ENCODE measurements at places on chromosomes 7 and 10.
A peak's percentile ranks its signal among the peaks of the same experiment; 100 is the strongest.

DNA sequence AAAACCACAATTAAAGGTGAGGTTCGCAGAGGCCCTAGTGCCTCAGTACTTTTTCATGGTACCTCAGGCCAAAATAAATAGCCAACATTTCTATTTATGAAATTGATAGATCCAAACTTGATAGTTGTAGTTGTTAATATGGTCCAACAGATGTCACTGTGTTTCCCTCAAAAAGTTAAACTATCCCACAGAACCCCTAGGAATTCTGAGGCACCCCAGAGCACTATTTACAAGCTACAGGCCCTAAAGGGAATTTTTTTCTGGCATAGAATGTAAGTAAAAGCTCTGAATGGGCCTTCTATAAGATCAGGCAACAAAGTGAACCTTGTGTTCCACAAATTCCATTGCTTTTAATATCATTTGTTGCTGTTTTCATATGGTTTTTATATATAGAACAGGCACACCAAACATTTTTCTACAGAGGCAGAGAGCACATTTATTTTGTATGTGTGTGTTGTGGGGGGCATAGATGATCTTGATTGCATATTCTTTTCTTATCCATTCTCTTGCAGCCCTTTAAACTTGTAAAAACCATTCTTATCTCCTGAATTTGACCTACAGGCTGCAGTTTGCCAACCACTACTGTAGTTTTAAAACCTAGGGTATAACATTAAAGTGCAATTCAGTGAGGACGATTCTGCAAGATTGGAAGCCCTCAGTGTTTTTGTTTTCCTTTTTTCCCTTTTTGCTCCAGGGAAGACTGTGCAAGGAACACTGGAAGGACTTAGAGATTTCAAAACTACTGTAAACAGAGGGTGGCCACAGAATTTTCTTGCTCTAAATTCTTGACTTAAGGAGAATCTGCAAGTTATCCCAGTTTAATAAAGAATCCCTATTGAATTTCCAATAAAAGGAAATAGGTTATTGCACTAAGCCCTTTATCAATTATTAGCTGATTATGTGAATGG lies 3.5 kb upstream of the ARL4A start:
- no peaks in the 10 kb centered on the region for H3K27me3 ChIP-seq
- H3K4me3 ChIP-seq = no peak overlapping the region
- H3K27ac ChIP-seq = peak overlapping the region; percentile 64
- DNase-seq = no peak
- H3K4me1 ChIP-seq = peaks cover 17% of the 10 kb centered on the region

- no peak for DNase-seq
- H3K27ac ChIP-seq = no peak overlapping the region
- H3K27me3 ChIP-seq = peaks cover 45% of the 10 kb centered on the region
- H3K4me3 ChIP-seq = no peak overlapping the region
- no peaks in the 10 kb centered on the region for H3K4me1 ChIP-seq
- H3K36me3 ChIP-seq = peaks cover 7% of the 10 kb centered on the region
Observed at GRCh38 chr7:1794888-1795542, 124.9 kb downstream of the ELFN1 start.

- H3K36me3 ChIP-seq = no peaks in the 10 kb centered on the region
- no peak for DNase-seq
- no peak overlapping the region for H3K4me3 ChIP-seq
- no peak overlapping the region for H3K27ac ChIP-seq
- H3K4me1 ChIP-seq = no peaks in the 10 kb centered on the region
- peaks cover 61% of the 10 kb centered on the region for H3K27me3 ChIP-seq
Observed at GRCh38 chr7:121003986-121004685, 15.6 kb downstream of the CPED1 start.

DNA sequence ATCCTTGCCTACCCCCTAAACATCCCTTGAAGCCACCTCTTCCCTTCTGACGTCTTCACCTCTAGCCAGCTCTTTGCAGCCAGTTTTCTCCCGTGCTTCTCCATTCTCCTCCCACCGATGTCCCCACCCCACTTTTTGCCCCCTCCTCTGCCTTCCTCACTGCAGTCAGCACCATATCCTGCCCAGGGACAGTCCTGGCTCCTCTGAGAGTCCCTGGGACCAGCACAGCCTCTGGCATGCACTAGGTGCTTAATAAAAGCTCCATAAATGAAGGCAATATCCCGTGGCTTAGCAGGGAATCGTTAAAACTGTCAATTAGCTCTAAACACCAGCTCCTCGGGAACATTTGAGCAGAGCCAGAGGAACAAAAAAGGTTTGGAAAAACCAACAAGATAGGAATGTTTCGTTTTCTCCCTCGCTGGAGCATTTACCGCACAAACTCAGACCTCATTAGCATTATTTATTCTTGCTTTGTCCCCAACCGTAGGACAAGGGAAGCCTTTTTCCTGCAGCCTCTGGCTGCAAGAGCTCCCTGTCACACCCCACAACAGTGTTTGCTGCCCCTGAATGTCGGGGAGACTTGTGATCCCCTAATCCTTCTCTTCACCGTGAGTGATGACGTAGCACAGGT lies 16.1 kb downstream of the MYL10 start:
- H3K27ac ChIP-seq = no peak overlapping the region
- H3K27me3 ChIP-seq = peaks cover 60% of the 10 kb centered on the region
- no peak for DNase-seq
- no peaks in the 10 kb centered on the region for H3K36me3 ChIP-seq
- no peak overlapping the region for H3K4me3 ChIP-seq

- no peak overlapping the region for H3K27ac ChIP-seq
- no peaks in the 10 kb centered on the region for H3K4me1 ChIP-seq
- no peaks in the 10 kb centered on the region for H3K27me3 ChIP-seq
Observed at GRCh38 chr7:107232568-107233090, 63.8 kb downstream of the HBP1 start.

- no peak for DNase-seq
- no peaks in the 10 kb centered on the region for H3K36me3 ChIP-seq
- peaks cover 11% of the 10 kb centered on the region for H3K27me3 ChIP-seq
- no peak overlapping the region for H3K27ac ChIP-seq
Observed at GRCh38 chr10:95377950-95378349, 87.1 kb upstream of the PDLIM1 start.

DNA sequence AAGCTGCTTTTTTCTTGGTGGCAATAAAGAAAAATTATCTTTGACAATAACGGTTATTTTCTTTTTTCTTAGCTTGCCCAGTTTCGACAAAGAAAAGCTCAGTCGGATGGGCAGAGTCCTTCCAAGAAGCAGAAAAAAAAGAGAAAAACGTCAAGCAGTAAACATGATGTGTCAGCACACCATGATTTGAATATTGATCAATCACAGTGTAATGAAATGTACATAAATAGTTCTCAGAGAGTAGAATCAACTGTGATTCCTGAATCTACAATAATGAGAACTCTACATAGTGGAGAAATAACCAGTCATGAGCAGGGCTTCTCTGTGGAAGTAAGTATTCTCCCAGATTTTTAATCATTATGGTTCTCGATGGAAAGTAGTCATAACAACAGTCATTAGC lies 33.0 kb downstream of the AKAP9 start:
- H3K4me1 ChIP-seq = peaks cover 20% of the 10 kb centered on the region
- peaks cover 32% of the 10 kb centered on the region for H3K36me3 ChIP-seq
- no peaks in the 10 kb centered on the region for H3K27me3 ChIP-seq
- peak overlapping the region; percentile 16 for H3K27ac ChIP-seq
- DNase-seq = no peak

DNA sequence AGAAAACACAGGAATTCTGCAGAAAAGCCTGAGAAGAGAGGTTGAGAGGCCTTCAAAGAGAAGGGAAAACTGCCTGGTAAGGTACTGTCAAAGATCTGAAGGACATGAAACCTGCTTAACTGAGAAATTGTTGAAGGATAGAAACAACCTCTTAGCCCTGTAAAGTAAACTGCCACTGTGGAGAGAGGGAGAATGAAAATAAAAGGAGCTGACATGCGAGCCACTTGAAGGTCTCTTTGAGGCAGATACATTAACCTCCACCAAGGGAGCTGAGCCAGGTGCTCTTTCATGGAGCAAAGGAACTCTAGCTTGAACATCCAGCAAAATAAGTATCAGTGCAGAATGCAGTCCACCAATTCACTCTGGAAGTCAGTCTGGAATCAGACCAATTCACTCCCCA lies 108.8 kb upstream of the FEZF1 start:
- no peaks in the 10 kb centered on the region for H3K27me3 ChIP-seq
- H3K36me3 ChIP-seq = no peaks in the 10 kb centered on the region
- no peaks in the 10 kb centered on the region for H3K4me1 ChIP-seq
- no peak overlapping the region for H3K4me3 ChIP-seq

GRCh38 chr7:34723866-34724490 lies 66.0 kb downstream of the NPSR1 start:
- peak overlapping the region; percentile 72 for H3K4me3 ChIP-seq
- H3K27me3 ChIP-seq = no peaks in the 10 kb centered on the region
- no peaks in the 10 kb centered on the region for H3K36me3 ChIP-seq
- H3K4me1 ChIP-seq = peaks cover 23% of the 10 kb centered on the region
- DNase-seq = no peak
- peak overlapping the region; percentile 85 for H3K27ac ChIP-seq

DNA sequence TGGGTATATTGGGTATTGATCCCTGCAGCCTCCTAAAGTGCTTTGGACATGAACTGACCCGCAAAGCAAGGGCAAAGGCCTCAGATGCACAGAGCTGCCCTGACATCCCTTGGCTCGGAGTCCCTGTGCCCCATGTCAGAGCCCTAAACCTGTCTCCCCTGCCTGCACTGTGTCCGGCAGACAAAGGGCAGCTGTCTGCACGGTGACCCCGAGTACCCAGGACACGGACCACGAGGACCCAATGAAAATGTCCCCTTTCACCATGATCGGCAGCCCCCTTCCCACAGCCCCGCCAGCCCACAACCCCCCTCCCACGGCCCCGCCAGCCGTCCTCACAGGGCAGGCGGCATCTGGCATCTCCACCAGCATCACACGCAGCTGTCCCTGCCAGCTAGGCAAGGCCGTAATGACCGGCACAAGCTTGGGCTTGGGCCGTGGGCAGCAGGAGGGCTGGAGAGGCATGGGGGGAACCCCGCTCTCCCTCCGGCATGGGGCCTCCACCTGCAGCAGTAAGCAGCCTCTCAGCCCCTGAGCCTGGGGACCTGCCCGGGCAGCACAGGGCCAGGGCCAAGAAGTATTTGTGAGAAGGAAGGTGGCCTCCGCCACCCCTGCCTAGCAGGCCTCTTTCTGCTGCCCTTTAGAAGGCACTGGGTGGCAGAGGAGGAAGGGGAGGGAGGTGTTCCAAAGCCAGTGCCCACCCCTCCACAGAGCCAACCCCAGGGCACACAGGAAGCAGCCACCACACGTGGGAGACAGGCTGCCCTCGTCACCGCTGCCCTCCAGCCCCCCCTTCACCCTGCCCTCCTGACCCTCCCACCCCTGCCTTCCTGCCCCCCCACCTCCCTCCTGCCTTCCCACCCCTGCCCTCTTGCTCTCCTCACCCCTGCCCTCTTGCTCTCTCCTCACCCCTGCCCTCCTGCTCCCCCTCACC lies 10.1 kb downstream of the NUDT1 start:
- H3K36me3 ChIP-seq = peaks cover 12% of the 10 kb centered on the region
- H3K27me3 ChIP-seq = no peaks in the 10 kb centered on the region
- H3K27ac ChIP-seq = peak overlapping the region; percentile 84

GRCh38 chr10:110498087-110498981 lies 627 bp downstream of the DUSP5 start:
- H3K4me1 ChIP-seq = peaks cover 62% of the 10 kb centered on the region
- DNase-seq = peak; percentile 49
- H3K4me3 ChIP-seq = peak overlapping the region; percentile 86
- H3K27ac ChIP-seq = peak overlapping the region; percentile 96
- no peaks in the 10 kb centered on the region for H3K27me3 ChIP-seq
- H3K36me3 ChIP-seq = peaks cover 52% of the 10 kb centered on the region

GRCh38 chr7:90579181-90579688 lies 16.9 kb upstream of the CDK14 start:
- no peak for DNase-seq
- H3K4me1 ChIP-seq = no peaks in the 10 kb centered on the region
- no peak overlapping the region for H3K27ac ChIP-seq
- H3K27me3 ChIP-seq = no peaks in the 10 kb centered on the region
- H3K4me3 ChIP-seq = no peak overlapping the region
- H3K36me3 ChIP-seq = no peaks in the 10 kb centered on the region

- no peak overlapping the region for H3K4me3 ChIP-seq
- peaks cover 38% of the 10 kb centered on the region for H3K4me1 ChIP-seq
- DNase-seq = no peak
- H3K27ac ChIP-seq = peak overlapping the region; percentile 58
- H3K36me3 ChIP-seq = no peaks in the 10 kb centered on the region
Observed at GRCh38 chr10:43249151-43249961, 17.5 kb downstream of the RASGEF1A start.

- no peak for DNase-seq
- peaks cover 16% of the 10 kb centered on the region for H3K36me3 ChIP-seq
- H3K27me3 ChIP-seq = no peaks in the 10 kb centered on the region
- H3K4me1 ChIP-seq = peaks cover 12% of the 10 kb centered on the region
- H3K4me3 ChIP-seq = no peak overlapping the region
Observed at GRCh38 chr7:73741600-73741999, 3.0 kb upstream of the ABHD11 start.

DNA sequence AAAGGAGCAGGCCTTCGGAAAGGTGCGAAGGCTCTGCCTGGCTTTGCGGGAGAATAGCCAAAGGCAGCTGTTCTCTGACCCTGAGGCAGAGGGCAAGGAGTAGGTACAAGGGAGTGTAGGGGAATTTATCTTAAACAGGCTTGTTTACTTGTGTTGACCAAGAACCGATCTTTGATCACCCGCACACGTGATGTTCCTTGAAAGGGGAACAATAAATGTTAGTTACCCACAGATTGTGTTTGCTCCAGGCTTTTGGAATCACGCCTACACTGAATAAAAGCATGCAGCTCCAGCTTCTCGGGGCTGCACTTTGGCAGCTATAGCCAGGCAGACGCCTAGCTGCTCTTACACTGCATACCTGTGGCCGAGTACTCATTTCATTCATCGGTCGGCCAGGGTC lies 420.8 kb downstream of the PHF14 start:
- no peak overlapping the region for H3K4me3 ChIP-seq
- no peaks in the 10 kb centered on the region for H3K27me3 ChIP-seq
- H3K4me1 ChIP-seq = no peaks in the 10 kb centered on the region
- H3K36me3 ChIP-seq = no peaks in the 10 kb centered on the region

- no peak for DNase-seq
- no peak overlapping the region for H3K4me3 ChIP-seq
- H3K36me3 ChIP-seq = no peaks in the 10 kb centered on the region
- H3K27me3 ChIP-seq = peaks cover 30% of the 10 kb centered on the region
- H3K27ac ChIP-seq = no peak overlapping the region
- no peaks in the 10 kb centered on the region for H3K4me1 ChIP-seq
Observed at GRCh38 chr7:45897042-45897690, 8.9 kb downstream of the IGFBP1 start.

DNA sequence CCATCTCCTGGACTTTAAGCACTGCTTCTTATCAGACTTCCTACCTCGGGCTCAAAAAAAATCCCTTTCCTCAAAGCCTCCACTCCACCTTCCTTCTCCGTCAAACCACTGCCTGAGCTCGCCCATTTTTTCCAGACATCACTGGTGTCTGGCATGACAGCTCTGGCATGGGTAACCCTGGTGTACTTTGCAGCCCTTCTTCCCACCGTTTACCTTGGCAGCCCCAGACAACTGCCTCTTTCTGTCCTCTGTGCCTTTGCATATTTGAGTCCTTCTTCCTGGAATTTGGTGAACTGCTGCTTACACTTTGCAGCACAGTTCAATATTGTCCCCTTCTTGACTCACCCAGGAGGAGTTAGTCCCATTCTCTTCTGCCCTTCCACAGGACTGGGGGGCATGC lies 144.6 kb upstream of the TBX20 start:
- no peak overlapping the region for H3K4me3 ChIP-seq
- peaks cover 63% of the 10 kb centered on the region for H3K27me3 ChIP-seq
- H3K36me3 ChIP-seq = no peaks in the 10 kb centered on the region
- no peak for DNase-seq
- H3K27ac ChIP-seq = no peak overlapping the region
- no peaks in the 10 kb centered on the region for H3K4me1 ChIP-seq

GRCh38 chr10:5581670-5582566 lies 57.2 kb downstream of the CALML3 start:
- no peak overlapping the region for H3K27ac ChIP-seq
- peaks cover 14% of the 10 kb centered on the region for H3K27me3 ChIP-seq
- no peaks in the 10 kb centered on the region for H3K4me1 ChIP-seq
- no peak overlapping the region for H3K4me3 ChIP-seq
